CD4-positive, alpha-beta T cell (primary cell): ENCODE measurements at places on chromosomes 7 and 10.
A peak's percentile ranks its signal among the peaks of the same experiment; 100 is the strongest.

- DNase-seq: peak; percentile 85
These were observed at the start of gene CCDC6 for GRCh38 chr10:59906417-59907202. Gene CCDC6 (minus strand): TSS chr10:59906556. CDS start chr10:59906424, 132 bp downstream.

DNA sequence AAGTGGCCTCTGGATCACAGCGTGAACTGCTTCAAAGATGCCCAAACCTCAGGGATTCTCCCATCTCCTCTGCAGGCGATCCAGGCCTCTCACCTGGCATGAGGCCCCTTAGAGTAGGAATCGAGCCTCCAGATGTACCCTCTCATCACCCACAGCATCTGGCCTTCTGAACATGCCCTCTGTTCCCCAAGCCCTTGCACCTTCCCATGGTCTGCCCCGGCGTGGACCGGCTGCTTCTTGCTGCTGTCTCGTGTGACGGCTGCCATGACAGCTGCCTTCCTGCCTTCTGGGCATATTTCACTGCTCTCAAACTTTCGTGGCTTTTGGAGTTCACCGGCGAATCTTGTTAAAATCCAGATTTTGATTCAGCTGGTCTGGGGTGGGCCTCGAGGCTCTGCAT, 157.2 kb upstream of the NPS start:
- no peak for DNase-seq

DNA sequence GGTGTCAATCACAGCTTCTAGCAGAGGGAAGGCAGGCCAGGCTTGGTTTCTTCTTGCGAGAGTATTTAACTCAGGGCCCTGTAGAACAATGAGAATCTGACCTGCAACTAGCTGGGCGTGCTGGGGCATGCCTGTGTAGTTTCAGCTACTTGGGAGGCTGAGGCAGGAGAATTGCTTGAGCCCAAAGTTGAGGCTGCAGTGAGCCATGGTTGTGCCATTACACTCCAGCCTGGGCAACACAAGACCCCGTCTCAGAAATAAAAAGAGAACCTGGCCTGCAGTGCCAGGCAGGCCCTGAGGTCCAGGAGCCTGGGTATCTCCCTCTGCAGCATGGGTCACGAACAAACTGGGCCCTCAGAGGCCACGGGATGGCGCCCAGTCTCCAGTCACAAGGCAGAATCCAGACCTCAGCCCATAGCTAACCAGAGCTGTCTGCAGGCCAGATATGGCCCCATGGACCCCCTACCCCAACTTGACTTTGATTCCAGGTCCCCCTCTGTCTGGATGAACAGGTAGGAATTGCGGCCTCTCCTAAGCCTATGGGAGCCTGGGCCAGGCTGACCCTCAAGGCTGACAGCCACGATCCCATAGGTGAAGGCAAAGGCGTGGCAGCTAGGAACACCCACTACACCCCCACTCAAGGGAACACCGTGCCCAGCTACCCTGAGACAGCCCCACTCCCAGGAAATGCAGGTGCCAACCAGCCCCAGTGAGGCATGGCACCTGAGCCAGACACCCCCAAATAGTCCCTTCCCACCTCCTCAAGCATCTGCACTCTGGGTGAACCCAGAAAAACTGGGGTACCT, 102.7 kb upstream of the TNRC18 start:
- DNase-seq: peak; percentile 43

DNA sequence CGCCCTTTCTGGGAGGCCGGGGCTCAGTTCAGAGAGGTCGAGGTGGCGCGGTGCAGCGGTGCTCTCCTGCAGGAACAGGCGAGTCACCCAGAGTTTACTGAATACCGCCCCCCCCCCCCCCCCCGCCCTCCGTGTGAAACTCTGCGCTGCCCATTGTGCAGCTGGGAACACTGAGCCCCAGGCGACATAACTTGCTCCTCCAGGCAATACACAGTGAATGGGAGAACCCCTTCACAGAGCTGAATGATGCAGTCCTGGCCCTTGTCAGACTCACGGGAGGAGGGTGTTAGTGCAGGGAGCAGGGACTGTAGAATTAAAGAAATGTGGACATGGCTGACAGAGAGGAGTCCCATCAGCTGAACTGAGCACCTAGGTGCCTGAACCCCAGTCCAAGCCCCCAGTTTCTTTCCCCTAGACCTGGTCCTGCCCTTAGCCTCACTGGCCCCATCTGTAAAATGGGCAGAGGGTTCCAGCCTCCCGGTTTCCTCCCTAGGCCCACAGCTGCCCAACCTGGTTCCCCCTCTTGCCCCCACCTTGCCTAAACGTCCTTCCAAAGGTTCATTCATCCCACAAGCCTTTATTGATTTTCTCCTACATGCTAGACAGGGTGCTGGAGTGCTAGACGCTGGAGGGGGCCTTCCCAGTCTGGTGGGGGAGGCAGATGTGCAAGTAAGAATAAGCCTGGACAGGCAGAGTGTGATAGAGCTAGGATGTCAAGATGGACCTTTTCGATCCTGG, 869 bp upstream of the LOXL4 start:
- DNase-seq: no peak

GRCh38 chr7:18037609-18038008, 10.0 kb upstream of the PRPS1L1 start:
- no peak for DNase-seq

GRCh38 chr7:141738592-141739013, 445 bp downstream of the SSBP1 start:
- DNase-seq: no peak

- no peak for DNase-seq
These were observed 55.4 kb downstream of the MDFIC start for GRCh38 chr7:114977277-114977676.

DNA sequence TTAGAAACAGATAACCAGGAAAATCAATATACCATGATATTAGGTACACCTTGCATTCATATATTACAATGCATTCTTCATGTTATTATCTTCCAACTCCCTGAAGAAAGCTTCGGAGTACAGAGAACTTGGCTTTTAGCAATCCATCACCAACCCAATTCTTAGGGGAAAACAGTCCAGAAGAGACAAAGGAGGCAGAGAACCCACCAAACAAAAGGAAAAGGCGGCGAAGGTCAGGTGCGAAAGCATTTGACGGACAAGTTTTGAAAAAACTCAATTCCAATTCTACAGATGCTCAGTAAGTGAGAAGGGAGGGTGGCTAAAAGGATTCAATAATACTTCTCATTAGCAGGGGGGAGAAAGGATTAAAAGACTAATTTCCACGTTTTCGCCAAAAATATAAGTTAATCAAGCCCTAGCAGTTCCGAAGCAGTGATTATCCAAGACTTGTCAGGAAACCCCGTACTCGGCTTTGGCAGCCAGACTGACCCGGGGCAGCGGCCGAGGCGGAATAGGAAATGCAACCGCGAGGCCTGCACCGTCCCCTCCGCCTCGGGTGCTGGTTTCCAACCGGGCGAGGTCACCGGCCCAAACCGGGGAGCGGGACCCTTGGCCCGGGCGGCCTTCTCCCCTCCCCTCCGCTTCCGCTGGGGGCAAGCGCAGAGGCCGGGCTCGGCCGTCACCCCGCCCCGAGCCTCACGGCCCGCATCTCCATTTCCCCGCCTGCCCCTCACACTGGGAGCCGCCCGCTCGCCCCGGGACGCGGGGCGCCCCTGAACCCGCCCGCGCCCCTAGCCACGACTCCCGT, 747 bp downstream of the GDI2 start:
- DNase-seq: peak; percentile 40

DNA sequence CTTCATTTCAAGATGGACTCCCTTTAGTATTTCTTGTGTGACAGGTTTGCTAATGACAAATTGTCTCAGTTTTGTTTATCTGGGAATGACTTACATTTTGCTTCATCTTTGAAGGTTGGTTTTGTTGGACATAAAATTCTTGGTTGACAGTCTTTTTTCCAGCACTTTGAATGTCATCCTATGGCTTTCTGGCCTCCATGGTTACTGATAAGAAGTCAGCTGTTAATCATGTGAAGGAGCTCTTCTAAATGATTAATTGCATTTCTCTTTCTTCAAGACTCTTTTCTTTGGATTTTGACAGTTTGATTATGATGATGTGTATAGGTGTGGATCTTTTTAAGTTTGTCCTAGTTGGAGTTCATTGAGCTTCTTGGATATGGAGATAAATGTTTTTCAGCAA, 26.9 kb upstream of the HHEX start:
- no peak for DNase-seq

GRCh38 chr7:82527851-82528250, 84.3 kb upstream of the CACNA2D1 start:
- no peak for DNase-seq

DNA sequence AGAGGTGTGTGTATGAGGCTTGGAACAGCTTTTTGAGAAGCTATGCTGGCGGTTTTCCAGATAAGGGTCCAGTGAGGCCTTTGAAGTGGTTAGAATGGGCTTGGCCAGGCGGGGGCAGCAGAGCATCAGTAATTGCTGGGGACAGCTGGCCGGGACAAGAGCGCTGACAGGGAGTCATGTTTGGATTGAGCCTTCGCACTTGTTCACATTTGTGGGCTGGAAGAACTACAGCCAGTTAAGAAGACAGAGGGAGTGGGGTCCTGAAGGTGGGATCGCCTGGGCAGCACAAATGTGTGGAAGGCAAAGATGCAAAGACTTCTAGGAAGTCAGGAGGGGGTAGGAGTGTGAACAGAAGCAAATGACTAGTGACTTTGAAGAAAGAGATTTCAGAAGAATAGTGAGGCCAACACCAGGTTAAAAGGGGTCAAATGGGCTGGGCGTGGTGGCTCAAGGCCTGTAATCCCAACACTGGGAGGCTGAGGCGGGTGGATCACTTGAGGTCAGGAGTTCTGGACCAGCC, 12.7 kb upstream of the SDHAF3 start:
- DNase-seq: peak; percentile 52

DNA sequence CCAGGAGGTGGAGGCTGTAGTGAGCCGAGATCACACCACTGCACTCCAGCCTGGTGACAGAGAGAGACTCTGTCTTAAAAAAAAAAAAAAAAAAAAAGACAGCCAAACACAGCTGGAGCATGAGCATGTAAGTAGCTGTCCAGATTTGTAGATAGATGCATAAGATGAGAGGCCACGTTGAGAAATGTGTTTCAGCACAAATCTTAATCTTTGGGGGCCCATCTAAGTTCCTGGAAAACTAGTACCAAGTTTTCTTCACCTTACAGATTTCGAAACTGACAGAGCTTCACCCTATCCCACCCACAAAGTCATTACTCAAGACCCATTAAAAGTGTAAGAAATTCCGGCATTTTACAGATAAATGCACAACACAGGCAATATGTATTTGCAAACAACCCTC, 208.2 kb downstream of the PARD3 start:
- no peak for DNase-seq

- no peak for DNase-seq
These were observed 51.9 kb downstream of the SEMA3A start for GRCh38 chr7:84142726-84143125.

GRCh38 chr7:81665236-81665635, 104.6 kb downstream of the HGF start:
- DNase-seq: no peak

- DNase-seq: no peak
These were observed 268 bp upstream of the IGFBP3 start for GRCh38 chr7:45921381-45921698.

GRCh38 chr10:129766611-129767550, 197.2 kb downstream of the EBF3 start:
- DNase-seq: no peak

DNA sequence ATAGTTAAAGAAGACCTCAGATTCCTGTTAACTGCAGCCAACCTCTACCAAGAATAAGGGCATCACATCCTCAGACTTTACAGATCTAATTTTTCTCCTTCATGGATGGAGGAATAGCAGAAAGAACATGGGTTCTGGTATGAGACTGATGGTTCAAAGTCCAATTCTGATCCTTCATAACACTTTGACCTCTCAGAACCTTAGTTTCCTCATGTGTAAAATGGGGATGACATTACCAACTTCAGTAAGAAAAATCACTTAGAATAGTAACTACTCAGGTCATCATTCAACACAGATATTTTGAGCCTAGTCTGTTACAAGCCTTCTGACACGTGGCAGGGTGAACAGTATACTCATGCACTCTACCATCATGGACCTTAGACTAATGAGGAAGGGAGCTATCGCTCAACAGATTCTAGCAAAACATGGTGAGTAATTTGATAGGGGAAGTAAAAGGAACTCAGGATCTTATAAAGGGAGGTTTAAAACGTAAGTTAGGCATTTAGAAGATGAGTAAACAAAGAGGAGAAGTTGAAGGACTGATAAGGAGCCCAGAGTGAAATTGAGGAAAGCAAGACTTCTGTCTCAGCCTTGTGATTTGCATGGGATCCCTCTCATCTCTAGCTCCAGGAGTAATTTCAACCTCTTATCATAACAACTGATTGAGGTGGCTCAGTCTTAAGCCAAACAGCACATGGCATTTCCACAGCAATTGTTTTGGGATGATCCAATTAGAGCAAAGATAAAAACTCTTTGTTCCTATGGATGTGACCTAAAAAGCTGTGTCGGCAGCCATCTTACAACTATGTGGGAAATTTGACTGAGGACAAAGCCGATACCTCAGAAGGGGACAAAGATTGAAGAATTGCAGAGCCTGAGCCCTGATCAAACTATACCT, 69.2 kb upstream of the TCF7L2 start:
- no peak for DNase-seq

- DNase-seq: no peak
These were observed 54.7 kb upstream of the AFAP1L2 start for GRCh38 chr10:114458955-114459354.

- no peak for DNase-seq
These were observed 1506.2 kb upstream of the LRRTM3 start for GRCh38 chr10:65419629-65420028.

GRCh38 chr10:15738270-15738925, 18.7 kb upstream of the ITGA8 start:
- no peak for DNase-seq

DNA sequence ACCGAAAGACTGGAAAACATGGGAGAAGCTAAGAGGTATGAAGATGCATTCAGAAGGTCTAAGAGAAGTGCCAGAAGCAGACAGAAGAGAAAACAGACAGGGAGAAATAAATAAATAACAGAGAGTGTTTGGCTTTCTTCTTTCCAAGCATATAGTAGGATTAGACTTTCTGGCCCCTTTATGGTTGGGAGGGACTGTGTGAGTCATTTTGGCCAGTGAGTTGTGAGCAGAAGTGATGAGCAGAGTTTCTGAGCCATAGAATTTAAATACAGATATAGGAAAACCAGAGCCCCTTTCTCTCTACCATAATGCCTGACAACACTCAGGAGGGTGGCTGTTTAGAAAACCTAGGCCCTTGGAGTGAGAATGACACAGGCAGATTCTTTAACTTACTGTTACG, 171.0 kb downstream of the PPP1R17 start:
- no peak for DNase-seq

DNA sequence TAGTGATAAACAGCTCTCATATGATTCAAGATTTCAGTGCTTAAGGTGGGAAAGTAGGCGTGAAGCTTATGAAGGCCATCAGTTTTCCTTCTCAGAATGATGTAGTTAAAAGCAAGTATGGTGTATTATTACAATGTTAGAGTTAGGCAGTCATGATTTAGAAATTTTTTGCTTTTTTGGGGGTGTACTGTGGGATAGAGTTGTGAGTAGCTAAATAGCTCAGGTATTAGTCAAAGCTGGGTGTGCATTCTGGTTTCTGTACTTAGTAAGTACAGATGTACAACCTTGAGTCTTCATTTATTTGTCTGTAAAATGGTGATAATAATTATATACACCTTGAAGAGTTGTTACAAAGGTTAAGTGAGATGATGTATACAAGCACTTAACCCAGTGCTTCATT, 52.2 kb downstream of the R3HCC1L start:
- DNase-seq: no peak
